ENCODE measurements at places on chromosomes 7 and 10.

- no peak for DNase-seq
These were observed 121.6 kb downstream of the DYNC2I1 start for GRCh38 chr7:158977981-158978380.

DNA sequence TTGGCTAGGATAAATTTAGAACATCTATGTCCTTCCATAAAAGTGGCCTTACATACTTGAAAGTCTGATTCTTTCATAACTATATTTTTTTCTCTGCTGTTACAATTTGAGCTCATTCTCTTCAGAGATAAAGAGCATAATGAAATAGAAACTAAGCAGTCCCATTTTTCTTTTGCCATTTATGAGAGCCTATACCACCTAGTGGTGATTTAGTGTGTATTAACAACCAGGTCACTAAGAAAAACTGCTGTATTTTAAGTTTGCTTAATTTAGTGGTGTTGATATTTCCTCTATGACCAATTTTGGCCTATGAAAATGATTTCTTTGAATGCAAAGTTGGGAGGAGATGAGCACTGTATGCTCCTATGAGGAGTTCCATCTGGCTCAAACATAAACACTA lies 88.7 kb upstream of the ZWINT start:
- DNase-seq, result no peak

DNA sequence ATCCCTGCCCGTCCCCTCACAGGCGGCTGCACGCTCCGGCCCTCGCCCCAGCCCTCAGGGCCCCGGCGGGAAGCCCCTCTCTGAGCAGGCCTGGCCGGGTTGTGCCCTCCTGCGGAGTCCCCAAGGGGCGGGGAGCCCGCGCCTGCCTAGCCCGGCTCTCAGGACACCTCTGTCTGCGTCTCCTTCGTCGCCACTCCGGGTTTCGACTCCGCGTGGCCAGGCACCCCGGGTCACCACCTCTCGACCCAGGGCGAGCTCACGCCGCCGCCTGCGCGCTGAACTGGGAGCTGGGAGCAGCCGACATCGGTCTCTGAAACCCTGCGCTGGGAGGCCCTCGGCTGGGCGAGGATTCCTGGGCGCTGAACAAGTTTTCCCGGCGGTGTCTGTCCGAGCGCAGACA lies 6.2 kb upstream of the OGDHL start:
- no peak for DNase-seq

DNA sequence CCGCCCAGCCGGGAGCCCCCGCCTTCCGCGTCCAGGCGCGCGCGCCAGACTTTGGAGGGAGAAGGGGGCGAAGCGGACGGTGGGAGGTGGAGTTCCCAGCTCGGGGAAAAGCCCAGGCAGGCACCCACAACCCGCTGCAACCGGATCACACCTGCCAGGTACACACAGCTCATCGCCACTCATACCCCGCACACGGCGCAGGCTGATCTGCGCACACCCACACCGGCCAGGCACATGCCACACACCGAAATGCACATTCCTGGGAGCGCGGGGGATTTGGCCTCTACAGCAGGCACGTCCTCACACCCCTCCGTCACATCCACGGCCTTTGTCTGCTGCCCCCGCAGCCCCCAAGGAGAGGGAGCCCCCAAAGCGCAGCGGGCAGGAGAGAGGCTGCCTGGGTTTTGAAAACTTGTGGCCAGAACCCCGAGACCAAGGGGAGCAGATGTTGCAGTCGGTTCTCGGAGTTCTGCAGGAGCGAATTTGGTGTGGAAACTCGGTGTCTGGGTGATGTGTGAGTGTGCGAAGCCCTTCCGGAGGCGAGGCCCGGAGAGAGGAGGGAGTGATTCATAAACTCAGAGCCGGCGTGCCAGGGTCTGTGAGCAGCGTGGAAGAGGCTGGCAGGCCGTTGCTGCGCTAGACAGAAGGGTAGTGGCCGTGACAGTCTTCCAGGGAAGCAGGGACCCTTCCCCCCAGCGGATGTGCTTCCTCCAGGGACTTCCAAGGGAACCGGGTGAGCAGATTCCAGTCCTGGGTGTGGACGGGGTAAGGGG lies 734 bp downstream of the CHST3 start:
- DNase-seq, result peak; percentile 82

All from astrocyte of the hippocampus (primary cell).